ENCODE measurements at places on chromosomes 2 and 18.

DNA sequence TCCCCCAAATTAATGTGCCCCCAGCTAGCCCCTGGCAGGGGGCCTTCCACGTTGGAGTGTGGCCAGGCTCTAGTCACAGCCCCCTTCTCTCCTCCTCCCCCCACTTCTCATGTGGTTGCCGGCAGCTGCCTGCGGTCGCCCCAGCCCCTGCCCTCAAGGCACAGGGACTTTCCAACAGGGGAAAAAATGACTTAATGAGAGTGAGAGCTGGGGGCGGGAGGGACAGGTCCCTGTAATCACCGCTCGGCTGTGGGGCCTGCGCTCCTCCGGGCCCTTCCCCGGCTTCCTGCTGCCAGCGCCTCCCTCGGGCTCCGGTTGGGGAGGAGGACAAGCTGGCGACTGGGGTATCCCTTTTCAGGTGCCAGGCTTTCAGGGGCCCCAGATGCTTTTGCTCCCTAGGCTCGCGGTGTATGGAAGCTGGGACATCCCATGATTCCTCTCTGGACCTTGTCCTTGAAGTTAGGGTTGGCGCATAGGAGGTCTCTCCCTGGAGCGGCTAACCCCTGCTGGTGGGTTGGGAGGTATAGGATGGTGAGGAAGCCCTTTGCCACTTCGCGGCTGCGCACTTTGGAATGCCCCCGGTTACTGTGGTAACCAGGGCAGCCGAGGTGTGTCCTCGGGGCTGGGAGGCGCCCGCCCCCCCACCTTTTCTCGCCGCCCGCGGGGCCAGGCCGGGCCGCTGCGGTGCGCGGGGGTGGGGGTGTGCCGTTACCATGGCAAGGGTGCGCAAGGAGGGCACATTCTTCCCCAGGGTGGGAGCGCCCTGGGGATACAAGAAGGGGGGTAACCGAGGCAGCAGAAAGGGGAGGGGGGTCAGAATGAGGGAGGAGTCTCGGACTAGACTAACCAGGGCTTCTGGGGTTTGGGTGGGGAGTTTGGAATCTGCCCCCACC, 16.1 kb downstream of the WNT10A start:
- DNase-seq, result peak; percentile 93

GRCh38 chr2:200403814-200404213, 97.3 kb downstream of the SPATS2L start:
- DNase-seq, result no peak

DNA sequence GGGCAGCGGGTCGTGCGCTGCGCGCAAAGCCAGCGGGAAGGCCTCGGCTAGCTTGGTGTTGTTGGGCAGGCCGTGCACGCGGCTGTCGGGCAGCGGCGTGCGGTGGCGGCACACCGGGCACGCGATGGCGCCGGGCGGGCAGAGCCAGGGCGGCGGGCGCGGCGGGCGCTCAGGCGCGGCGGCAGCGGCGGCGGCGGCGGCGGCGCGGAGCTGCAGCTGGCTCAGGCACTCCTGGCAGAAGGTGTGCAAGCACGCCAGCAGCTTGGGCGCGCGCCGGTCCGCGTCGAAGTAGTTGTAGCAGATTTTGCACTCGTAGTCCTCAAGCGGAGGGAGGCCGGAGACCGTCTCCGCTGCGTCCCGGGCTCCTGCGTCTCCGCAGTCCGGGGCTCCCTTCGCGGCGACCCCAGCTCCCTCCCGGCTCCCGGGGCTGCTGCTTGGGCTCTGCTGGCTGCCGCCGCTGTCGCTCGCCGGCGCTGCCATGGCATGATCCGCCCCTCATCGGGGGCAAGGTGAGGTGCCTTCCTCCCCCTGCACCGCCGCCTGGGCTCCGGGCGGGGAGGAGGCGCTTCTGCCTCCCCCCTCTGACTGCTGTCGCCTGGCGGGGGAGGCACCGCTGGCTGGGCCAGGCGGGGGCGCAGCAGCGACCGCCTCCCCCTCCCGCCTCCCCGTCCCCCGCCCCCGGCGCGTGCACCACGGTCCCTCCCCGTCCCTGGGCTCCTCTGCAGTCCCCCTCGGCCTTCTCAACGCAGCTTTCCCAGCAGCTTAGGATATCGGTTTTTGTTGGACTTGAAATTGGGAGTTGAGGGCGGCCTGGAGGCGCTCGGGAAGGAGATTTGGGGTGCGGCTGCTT, 21.0 kb upstream of the PAX3 start:
- no peak for DNase-seq

DNA sequence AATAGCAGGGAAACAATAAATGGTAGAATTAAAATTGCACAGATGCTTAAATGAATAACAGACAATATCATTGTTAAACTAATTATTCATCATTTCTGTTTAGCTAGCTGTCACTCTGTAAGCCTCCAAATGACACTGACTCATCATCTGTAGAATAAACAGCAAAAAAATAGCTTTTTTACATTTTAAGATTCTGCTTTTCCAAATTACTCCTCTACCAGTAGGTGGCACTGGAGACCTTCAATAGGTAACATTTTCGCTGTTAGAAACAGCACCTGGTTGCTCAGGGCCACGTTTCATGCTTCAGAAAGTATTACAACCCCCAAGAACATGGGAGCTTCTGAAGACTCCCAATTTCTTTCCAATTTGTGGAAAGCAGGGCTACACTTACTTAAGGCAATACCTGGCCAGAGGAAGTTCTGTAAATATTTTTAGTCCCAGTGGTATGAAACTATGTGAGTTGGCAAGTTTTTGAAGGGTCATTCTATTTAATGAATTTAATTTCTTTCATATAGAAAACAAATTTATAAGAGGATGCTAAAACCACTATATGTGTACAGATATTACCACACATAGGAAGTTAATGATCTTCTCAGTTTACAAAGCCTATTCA, 45.4 kb downstream of the TTN start:
- no peak for DNase-seq

GRCh38 chr2:202815548-202816360, 55.8 kb downstream of the ICA1L start:
- no peak for DNase-seq

DNA sequence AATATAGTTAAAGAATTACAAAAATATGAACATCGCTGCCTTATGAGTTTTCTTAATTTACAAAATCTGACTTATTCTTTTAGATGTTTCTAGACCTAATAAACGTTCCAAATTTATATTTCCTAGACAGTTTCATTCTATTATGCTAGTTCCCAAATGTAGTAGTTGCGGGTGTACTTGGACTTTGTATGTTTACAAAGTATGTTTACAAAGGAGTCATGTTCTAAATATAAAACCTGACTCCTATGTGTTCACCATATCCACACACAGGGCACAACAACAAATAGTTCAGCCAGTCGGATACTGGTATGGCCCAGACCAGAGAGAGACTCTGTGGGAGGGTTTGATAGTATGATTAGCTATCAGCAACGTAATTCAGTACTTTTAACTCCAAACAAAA, 230.7 kb downstream of the KCNH7 start:
- no peak for DNase-seq

DNA sequence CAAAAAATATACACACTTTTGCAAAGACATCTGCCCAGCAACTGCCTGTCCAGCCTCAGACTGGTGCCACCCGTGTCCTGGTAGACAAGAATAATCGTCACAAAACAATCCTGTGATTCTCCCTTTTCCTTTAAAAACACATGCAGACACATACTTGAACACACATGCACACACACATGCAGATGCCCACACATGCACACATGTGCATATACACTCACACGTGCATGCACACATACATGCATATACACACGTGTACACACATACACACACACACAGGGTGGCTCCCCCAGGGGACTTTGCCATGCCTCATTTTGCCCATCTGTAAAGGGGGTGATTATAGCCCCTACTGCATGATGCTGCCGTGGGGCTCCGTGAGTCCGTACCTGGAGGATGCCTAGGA, 24.9 kb upstream of the ALPP start:
- no peak for DNase-seq

Measured in NCI-H226 (cell line).